Fibroblast of skin of right biceps (primary cell): ENCODE measurements at places on chromosomes 2 and 18.

DNA sequence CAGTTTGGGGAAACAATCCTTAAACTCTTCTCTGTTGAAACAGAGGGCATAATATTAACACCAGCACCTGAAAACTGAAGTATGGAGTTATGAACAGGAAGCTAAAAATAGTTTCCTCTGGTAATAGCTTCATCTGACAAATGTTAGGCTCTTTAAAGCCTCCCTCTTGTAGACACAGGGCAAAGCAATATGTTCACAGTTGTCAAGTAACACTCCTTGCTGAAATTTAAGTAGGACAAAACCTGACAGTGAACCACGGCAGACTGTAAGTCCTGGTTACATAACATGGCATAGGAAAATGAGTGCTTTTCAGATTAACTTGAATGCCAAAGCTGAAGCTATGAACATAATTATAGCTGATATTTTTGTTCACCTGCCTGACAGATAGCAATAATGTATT, 172.9 kb downstream of the CMPK2 start:
- no peak for DNase-seq

DNA sequence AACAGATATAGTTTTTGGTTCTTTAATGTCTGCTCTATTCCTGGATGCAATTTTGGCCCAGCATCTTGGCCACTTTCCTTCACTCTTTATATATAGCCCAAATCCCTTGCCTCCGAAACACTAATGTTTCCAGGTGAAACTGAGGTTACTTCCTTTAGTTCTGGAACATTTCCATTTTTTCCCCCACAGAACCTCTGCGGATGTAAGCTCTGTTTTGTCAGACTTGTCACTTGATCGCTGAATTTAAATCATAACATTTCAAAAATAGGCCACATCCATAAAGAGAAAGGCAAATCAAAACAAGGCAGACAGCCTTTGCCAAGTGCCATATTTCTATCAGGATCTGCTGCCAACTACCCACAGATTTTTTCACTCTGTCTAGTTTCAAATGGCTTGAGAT, 115.1 kb downstream of the ANKRD44 start:
- DNase-seq = no peak

DNA sequence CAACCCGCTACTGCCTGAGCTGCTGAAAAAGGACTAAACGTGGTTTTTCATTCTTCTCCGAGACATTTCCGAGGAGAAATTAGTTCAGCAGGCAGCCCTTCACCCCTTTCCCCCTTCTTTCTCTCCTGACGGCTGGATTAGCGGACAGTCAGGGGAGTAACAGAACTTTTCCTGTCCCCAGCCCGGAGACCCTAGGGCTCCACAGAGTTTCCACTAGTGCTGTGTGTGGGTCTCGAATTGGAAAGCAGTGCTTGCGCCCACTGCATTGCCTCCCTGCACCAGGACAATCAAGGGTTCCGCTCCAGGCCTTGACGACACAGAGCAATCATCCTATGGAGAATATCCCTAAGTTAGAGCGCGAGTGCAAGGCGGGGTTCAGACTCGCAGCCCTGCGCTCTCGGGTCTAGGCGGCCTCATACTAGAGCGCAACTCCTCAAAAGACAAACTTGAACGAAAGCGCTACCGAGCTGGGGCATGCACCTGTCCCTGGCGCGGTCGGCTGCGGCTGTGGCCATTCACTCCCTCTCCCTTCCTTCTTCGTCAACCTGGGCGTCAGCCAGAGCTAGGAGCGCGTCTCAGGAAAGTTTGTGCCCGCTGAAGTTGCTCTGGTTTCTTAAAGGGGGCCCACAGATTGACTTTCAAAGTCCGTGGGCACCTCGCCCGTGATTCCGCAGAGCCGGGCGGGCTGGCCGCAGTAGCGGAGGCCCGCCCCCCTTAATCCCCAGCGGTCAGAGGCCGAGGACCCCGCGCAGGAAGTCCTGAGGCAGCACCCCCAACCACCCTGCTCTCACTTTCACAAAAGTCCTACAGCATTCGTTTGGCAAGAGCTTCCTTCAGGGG, 801 bp downstream of the OSR1 start:
- peak; percentile 50 for DNase-seq

- peak; percentile 19 for DNase-seq
Observed at GRCh38 chr2:233414777-233415570, 60.7 kb downstream of the DGKD start.

GRCh38 chr2:224846161-224846560, 130.0 kb upstream of the CCDC195 start:
- DNase-seq = no peak

DNA sequence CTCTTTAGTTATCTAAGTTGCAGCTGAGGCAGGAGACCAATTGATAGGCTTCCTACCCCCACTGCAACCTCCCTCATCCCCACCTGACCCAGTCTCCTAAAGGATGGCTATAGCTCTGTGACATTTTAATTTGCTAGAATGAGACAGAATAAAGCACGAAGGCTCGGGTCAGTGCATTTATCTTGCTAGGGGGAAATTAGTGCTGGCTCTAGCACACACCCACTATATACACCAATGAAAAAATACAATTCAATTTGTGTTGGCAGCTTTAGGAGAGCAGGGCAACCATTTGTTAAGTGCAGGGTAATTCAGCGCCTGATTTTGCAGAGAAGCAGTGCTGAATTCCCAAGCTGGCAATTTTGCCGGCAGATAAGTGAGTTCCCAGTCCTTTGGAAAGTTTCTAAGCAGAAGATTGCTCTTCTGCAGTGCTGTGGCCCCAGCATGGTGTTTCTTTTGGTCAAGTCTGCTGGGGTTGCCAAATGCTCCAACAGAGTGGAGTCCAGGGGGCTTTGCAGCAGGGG, 346.0 kb downstream of the ALK start:
- DNase-seq = no peak

GRCh38 chr2:216932113-216932862, 72.4 kb upstream of the TNP1 start:
- DNase-seq = no peak

DNA sequence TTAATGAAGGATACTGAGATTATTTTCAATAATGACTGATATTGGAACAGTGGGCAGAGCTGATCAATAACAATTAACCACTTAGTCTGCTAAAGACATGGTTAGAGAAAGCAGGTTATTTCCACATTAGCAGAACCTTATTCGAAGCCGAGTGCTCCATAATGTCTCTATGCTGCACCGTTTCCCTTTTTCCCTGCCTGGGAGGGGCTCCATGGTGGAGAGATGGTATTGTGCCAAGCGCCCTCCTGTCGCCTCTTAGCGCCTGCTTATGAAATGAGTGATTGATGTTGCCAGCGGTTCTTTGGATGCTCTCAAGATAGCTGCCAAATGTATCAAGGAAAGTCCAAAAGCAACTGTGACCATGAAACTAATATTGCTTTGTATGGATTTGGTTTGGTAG, 34.6 kb upstream of the INSIG2 start:
- DNase-seq = no peak

DNA sequence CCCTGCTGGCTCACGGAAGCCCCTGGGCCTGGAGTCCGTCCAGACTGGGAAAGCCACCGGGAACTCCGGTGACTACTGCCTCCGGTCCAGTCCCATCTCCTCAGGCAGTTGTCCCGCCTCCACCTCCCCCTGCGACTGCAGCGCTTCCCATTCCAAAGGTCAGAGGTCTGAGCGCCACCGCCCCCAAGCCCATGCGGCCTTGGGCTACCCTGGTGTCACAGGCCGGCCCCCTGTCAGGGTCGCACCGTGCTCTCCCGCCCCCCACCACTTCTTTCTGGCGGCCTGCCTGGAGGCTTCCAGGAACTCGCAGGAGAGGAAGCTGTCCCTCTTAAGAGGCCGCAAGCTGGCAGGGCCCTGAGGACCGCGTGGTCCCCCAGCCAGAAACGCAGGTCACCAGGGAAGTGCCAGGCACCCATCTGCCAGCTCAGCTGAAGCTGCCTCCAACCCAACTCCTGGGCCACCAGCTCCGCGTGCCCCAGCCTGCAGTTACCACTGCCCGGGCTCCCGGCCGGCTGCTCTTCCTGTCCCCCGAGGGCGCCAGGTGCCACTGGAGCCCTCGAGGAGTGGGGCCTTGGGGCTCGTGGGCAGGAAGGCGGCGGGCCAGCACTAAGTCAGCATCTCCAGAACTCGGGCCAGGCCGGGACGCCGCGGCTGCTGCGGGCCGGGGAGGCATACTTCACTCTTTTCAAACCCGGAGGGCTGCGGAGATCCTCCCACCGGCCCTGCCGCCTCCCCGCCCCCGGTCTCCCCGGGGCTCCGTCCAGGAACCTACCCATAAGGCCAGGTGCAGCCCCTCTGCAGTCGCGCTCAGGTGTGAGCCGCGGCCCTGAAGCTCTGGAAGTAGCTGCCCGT, 83.3 kb upstream of the POMC start:
- DNase-seq = peak; percentile 51

DNA sequence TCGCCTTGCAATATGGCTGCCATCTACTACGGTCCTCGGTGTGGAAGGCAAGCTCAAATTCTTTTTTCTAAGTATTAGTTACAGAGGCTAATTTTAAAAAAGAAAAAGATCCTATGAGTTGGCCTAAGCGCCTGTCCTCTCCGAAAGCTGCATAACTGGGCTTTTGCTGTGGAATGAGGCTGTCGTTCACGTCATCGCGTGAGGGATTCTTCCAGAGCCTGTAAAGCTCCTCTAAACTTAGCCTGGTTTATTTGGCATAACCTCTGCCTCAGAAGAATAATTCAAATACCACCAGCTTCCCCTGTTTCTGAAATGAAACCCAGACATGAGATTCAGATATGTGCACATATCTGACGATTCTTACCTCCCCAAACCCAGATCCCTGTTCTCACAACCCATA, 187.4 kb downstream of the DNER start:
- no peak for DNase-seq

DNA sequence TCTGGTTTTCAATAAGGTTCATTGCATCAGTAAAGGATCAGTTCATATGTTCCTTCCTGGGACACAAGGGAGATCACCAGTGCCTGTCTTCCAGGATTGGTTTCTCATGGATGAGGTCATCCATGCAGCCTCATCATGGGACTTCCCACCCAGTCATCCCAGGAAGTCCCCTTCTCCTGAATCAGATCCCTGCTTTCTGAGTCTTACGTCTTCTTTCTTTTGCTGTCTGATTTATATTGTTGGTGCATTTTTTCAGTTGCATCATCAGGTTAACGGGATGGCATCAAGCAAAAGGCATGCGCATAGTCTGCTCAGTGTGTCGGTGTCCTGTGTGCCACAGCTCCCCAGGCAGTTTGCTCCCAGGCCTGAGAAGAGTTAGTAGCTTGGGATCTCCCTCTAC, 105.9 kb downstream of the SOX11 start:
- DNase-seq = peak; percentile 83

- DNase-seq = peak; percentile 71
Observed at GRCh38 chr2:237497838-237498186, 10.8 kb downstream of the MLPH start.

DNA sequence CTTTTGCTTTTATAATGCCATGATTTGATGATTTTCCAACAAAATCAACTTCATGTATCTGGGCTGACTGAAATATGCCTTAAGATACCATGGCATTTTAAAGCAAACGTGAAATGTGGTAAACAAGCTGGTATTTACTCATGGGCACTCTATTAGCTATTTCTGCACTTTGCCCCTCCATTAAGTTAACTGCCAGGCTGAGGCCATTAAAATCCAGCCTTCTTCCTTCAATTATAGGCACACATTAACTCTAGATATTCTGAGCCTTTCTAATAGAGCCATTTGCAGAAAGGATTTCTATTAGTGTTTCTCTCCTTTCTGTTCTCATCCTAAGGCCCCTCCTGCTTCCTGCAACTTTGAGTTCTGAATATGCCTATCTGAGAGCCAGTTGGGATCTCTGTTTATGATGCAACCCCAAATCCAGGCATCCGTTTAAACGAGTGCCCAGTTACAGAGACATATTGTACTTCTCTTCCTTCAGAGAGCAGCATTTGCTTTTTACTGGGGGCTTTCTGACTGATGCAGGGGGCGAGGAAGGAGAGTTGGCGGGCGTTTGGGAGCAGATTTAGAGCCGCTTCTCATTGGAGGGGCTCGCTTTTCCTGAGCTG, 1.6 kb upstream of the KCNJ3 start:
- DNase-seq = no peak

DNA sequence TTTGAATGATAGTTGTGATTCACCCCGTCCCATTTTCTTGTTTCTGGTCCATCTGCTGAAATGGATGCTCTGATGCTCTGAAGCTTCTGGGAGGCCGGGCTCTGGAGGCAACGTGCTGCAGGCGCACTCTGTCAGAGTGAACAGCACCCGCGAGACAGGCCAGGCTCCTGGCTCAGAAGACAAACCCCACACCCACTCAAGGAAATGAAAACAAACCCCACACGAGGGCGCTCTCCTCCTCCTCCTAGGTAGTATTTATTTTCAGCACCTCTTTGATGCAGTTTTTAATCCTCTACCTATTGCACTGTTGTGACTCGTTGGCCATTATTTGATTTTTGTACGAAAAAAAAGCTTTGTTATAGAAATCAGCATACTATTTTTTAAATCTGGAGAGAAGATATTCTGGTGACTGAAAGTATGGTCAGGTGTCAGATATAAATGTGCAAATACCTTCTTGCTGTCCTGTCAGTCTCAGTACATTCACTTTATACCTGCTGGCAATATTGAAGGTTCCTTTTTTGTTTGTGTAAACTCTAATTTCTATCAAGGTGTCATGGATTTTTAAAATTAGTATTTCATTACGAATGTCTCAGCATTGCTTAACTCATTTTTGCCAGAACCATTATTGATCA, 10.3 kb upstream of the CHST10 start:
- DNase-seq = peak; percentile 31

- DNase-seq = peak; percentile 5
Observed at GRCh38 chr2:151826737-151827157, 1.5 kb downstream of the ARL5A start.

- no peak for DNase-seq
Observed at GRCh38 chr2:1898461-1899395, 154.4 kb upstream of the PXDN start.

GRCh38 chr2:49000695-49001094, 153.6 kb downstream of the FSHR start:
- no peak for DNase-seq

- DNase-seq = peak; percentile 94
Observed at GRCh38 chr2:239257511-239257937, 143.3 kb downstream of the HDAC4 start.

GRCh38 chr2:212912445-212913103, 238.8 kb downstream of the IKZF2 start:
- DNase-seq = peak; percentile 48

DNA sequence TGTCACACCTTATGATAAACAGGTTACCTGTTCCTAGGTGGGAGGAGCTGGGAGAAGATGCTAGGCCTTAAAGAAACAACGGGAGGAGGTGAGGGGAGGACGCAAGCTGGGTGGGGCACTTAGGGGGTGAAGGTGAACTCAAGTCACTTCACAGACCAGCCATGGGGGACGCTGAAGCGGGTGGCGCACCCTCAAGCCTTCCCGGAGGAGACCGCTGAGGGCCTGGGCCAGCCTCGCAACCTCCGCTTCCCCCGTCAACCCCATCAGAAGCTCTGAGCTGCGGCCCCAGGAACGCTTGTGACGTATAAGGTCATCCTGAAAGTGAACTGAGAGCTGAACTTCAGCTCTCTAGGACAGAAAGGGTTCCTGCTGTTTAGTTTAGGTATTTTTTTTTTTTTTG, 133.5 kb downstream of the MBP start:
- no peak for DNase-seq

DNA sequence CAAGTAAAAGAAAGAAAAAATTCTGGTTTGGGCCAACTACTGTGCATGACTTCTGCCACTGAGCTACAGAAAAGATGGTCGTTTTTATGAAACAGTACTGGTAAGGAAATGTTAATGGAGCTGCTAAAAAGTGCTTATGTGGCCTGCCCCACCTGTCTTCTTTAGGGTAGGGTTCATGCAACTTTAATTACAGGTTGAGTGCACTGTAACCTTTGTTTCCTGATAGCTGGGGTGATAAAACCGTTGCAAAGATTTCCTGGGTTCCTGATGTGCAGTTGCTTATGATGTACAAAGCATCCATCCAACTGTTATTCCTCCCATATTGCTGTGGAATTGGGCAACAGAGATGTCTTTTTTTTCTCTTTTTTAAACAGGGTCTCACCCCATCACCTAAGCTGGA, 34.3 kb upstream of the PUM2 start:
- no peak for DNase-seq
